ENCODE measurements at places on chromosomes 3 and 15.

DNA sequence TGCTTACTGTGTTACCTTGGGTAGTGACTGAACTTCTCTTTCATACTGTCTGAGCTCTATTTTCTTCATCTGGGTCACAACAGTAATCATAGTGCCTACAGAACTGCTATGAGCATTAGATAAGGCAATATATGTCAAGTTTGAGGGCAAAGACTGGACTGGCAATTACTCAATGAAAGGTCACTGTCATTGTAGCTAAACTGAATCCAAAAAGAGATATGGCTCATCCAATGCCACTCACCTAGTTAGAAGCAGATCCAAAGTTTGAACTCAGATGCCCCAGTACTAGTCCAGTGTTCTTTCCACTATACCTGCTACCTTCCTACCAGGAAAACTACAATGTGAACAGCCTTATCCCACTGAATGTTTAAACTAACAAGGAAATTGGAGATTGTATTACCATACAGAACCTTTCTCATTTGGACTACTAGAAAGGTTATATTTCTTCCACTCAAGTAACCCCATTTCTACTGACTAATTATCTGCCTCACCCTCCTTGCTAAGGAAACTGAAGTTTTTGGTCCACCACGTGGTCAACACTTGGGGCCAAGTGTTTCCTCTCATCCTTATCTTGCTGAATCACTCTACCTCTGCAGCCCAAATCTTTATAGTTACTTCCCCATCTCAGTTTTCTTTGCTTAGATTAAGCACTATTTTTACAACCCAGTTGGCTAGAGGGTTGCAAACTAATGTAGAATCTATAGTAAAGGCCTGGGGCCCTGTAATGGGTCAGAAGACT, 202.3 kb upstream of the LPP start:
- H3K36me3 ChIP-seq: no peaks in the 10 kb centered on the region
- H3K27ac ChIP-seq: no peak overlapping the region
- H3K4me3 ChIP-seq: no peak overlapping the region
- peaks cover 76% of the 10 kb centered on the region for H3K4me1 ChIP-seq

DNA sequence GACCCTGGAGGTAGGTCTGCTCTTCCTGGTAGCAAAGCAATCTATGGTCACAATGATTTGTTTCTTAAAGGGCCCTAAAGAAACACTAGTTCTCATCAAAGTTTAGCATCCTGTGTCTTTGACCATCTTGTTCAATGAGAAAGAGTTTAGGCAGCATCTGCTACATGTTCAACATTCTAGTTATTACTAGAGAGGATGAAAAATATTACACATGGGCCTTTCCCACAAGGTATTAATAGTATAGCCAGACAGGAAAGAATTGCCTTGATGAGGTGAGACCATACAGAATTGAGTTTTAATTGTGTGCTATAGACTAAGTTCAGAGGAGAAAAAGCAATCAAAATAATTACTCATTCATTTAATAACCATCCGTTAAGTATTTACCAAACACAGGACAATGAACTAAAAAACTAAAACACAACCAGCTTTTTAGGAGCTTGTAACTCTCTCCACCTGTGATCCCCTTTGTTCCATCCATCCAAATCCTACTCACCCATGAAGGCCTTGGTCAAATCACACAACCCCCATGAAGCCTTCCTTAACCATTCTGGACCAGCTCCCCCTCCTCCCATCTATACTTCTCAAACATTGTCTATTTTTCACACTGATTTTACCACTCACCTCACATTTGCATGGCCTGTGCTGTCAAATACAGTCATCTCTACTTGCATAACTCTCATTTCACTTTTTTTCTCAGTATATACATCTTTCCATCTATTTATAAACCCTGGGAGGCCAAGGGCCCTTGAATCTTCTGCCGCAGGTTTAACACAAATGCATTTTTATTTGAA, 122.9 kb downstream of the RORA start:
- H3K27ac ChIP-seq: no peak overlapping the region
- DNase-seq: no peak
- no peaks in the 10 kb centered on the region for H3K4me1 ChIP-seq
- no peaks in the 10 kb centered on the region for H3K27me3 ChIP-seq

- no peak for DNase-seq
- no peak overlapping the region for H3K27ac ChIP-seq
- H3K4me1 ChIP-seq: peaks cover 8% of the 10 kb centered on the region
Measured at GRCh38 chr3:194466761-194467356, 19.9 kb downstream of the ATP13A3 start.

- H3K27ac ChIP-seq: no peak overlapping the region
Measured at GRCh38 chr15:69224383-69224782, 63.9 kb downstream of the GLCE start.

- H3K27me3 ChIP-seq: no peaks in the 10 kb centered on the region
- no peaks in the 10 kb centered on the region for H3K4me1 ChIP-seq
- no peak overlapping the region for H3K4me3 ChIP-seq
- DNase-seq: no peak
- no peaks in the 10 kb centered on the region for H3K36me3 ChIP-seq
Measured at GRCh38 chr3:192858849-192859585, 58.6 kb downstream of the MB21D2 start.

DNA sequence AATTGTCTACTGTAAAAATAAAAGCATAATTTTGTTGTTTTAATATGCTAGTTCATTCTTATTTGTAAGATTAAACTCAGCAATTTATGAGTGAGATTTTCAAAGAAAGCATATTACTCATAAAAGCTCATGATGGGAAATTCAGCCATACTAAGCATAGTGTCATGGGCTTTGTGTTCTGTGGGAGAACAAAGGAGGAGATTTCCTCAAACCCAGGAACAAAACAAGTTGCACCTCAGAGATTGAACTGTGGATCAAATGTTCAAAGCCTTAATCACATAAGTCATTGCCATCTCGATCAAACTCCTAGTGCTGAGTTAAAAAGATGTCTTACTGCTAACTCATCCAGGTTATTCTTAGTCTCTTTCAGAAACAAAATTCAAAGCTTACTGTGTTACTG, 85.6 kb upstream of the PDZRN3 start:
- H3K36me3 ChIP-seq: no peaks in the 10 kb centered on the region
- H3K4me1 ChIP-seq: no peaks in the 10 kb centered on the region
- DNase-seq: no peak
- no peak overlapping the region for H3K4me3 ChIP-seq
- H3K27ac ChIP-seq: no peak overlapping the region

- no peaks in the 10 kb centered on the region for H3K36me3 ChIP-seq
- DNase-seq: peak; percentile 21
- H3K27me3 ChIP-seq: no peaks in the 10 kb centered on the region
- H3K27ac ChIP-seq: no peak overlapping the region
Measured at GRCh38 chr3:66856533-66856932, 141.6 kb upstream of the KBTBD8 start.
